NCI-H1105 (cell line): ENCODE measurements at places on chromosomes 7 and 10.

- DNase-seq: no peak
Observed at GRCh38 chr7:29032146-29032545, 74.0 kb upstream of the TRIL start.

DNA sequence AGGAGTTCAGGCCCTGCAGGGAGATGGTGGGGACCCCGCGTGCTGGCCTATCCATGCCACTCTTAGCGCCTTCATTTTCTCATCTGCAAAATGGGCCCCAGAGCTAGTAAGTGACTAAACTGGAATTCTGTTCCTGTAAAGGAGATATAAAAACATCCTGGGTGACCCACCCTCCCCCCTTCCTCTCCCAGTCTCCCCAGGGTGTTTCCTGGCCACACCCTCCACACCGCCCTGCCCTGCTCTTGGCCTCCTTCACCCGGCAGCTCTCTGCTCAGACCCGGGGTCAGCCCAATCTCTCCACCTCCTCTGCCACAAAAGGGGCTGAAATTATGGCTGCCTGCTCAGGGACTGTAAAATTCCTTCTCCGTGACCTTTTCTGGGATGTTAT, 70.7 kb downstream of the C10orf105 start:
- DNase-seq: no peak

DNA sequence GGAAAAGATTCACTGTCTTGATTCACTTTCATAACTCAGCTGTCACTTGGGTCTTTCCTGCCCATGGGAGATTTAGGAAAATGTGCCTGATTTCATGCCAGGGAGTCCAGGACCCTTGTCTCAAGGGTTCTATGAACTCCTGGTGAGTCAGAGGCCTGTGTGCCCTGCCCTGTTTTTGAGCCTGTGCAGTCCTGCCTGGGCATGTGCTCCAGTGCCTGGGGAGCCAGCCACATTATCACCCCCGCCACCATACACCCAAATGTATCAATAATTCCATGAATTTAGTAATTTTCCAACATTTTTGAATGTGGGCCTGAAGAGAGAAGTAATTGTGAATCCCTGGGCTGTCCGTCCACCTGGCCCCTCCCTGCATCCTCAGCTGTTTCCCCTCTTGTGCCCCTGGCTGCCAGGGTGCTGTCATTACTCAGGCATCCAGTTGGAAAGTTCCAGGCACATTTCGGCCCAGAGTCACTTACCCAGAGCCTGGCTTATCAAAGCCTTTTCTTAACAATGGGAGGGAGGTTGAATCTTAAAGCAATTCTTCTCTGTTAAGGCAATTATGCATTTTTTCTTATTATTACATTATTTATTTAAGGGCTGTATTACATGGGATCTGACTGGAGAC, 287.8 kb upstream of the CDC14C start:
- no peak for DNase-seq

GRCh38 chr7:70044064-70044463, 445.8 kb downstream of the AUTS2 start:
- no peak for DNase-seq

DNA sequence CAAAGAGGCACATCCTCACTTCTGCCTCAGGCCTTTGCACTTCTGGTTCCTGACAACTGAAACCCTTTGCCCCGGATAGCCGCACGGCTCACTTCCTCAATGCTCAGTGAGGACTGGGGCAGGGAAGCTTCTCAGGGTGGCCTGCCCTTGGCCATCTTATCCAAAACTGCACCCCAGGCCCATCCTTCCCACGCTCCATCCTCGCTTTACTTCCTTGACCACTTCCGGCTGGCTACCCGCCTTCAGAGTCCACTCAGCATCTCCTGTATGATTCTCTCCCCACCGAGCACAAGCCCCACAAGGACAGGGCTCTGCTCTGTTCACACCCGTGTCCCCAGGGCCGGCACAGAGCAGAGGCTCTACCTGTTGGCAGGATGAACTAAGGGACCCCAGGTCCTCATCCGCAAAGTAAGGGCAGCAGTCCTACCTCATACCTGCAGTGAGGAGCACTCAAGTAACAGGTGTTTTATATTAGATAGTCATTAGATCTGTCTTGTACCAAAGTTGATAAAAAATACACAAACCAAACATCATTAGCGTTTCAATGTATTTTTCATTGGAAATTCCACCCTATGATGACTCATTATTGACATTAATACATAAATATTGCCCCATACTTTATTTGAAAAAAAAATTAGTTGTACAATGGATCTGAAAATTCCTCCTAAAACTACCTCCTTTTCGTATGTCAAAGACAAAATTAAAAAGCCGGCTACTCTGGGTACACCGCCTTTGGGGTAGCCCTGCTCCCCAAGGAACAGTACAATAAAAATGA, 35.0 kb downstream of the GNA12 start:
- DNase-seq: no peak

DNA sequence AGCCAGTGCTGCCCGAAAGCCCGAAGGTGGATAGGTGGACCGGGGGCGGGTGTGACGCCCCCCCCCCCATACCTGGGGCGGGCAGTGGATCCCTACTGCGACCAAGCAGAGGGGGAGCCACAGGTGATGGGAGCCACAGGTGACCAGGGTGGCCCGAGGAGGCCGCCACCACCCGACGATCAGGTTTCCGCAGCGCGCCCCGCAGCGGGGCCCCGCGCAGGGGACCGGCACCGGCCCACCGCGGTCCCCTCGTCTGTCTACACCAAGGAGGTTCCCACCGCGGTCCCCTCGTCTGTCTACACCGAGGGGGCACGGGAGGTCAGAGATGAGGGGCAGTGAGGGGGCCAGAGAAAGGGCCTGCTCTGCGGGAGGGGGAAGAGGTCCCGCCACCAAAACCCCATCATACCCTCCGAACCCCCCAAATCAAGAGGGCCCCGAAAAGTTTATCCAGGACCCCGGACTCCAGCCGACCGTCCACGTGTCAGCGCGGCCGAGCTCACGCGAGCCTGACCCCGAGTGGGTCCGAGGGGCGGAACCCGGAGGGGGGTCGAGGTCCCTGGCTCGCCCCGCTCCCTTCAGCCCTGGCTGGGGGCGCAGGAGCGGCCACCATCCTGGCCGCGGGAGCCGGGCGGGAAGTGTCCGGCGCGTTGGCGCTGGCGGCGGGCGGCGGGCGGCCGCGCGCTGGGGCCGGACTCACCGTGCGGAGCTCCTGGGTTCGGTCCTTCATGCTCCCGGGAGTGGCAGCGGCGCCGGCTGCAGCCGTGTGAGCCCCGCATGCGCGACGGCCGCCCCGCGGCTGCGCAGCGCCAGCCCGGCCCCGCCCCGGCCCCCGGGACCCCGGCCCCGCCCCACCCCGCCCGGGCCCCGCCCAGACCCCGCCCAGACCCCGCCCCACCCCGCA, at the start of gene STX1A:
STX1A (minus strand) TSS at position 765 of the 901 bp plus-strand sequence; CDS start at position 727, 38 bp downstream.
- DNase-seq: peak; percentile 64

GRCh38 chr10:5951167-5951711, 26.1 kb downstream of the IL15RA start:
- no peak for DNase-seq

DNA sequence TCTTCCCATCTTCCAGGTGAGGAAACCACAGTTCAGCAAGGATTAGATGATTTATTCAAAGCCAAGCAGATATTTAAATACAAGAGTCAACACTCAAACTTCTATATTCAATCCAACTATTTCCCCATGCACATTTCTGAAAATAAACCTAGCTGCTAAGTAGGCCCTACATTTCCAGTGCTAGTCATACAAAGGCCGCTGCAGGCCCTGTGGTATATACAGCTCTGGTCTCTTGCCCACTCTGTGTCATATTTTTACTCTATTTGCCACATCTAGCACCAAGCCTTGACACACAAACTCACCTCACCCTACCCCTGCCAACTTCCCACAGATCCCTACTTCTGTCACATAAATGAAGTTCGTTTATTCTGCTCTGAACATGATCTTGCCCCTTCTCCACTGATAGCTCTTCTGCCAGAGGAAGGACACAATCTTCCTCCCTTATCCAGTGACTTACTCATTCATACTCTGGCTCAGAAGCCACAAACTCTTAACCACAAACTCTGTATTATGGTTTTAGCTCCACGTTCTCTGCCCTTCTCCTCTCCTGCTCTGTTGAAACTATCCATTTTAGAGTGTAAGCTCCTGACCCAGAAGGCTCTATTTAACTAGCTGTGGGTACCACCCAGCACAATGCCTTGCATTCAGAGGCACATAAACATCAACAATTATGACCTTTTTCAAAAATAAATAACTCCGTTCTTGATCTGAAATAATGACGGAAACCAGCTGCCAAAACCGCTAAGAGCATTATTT, 180.7 kb downstream of the CPEB3 start:
- no peak for DNase-seq

DNA sequence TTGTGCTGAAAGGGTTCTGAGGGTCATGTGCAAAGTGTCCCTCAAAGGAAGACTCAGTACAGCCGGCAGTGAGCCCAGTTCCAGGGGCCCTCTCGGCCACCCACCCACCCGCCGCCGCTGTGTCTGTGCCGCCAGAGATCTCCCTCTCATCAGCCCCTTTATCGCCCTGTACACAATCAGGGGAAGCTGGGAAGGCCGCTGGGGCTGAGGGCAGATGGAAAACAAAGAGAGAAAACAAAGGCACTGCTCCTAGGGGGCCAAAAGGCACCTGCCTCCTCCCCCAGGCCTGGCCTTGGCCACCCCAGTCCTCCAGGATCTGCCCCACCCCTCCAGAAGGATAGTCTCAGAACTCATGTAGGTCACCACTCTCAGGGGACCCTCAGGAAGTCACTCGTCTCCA, 67.0 kb downstream of the ZMIZ1 start:
- DNase-seq: no peak

DNA sequence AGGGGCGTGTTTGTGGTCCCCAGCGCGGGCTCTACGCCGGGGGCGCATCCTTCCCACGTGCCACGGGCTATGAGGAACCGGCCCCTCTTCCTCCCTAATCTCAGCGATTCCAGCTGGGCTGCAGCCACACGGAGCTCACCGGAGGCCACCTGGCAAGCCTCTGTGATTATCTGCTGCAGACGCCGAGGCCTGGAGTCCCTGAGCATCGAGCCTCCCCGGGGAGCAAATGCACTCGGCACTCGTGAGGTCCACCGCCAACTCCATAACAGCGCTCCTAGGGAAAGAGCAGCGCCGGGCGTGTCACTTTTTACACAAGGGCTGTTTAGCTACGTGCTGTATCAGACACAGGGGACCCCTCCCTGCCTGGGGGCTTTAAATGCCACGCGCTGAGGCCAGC, 101.2 kb downstream of the DYNC2I1 start:
- peak; percentile 71 for DNase-seq

- DNase-seq: no peak
Observed at GRCh38 chr10:11336722-11337162, 274.7 kb downstream of the USP6NL start.

- no peak for DNase-seq
Observed at GRCh38 chr7:2452074-2452507, 24.1 kb downstream of the GRIFIN start.

GRCh38 chr7:129924602-129925001, 28.2 kb downstream of the UBE2H start:
- DNase-seq: no peak
